MCF 10A (cell line): ENCODE measurements at places on chromosomes 16 and 17. TPM values are rescaled to one million over a fixed set of nuclear protein-coding genes. Genes with fewer than 3 reads are reported as not detected.

The PLXDC1 gene
- 0.22 and 0.61 TPM in 2 replicates for total RNA-seq

The SDR42E2 gene
- not detected in 2 replicates for total RNA-seq

The C16orf46 gene
- total RNA-seq = 0.66 and 3.8 TPM in 2 replicates

The PTGES3L gene
- total RNA-seq = 0.83 and 0.96 TPM in 2 replicates

The GAS7 gene
- total RNA-seq = 0.22 TPM in 1 of 2 replicates, not detected in the other

The USP43 gene
- total RNA-seq = 1.9 and 3.2 TPM in 2 replicates

The RUNDC3A gene
- 0.28 and 1.0 TPM in 2 replicates for total RNA-seq

The CCDC47 gene
- total RNA-seq = 86.4 and 114 TPM in 2 replicates

The CCL23 gene
- not detected in 2 replicates for total RNA-seq

The SPATA22 gene
- not detected in 2 replicates for total RNA-seq

The NPIPB6 gene
- 1.6 and 2.1 TPM in 2 replicates for total RNA-seq

The CA4 gene
- not detected in 2 replicates for total RNA-seq

The SMIM22 gene
- 2.2 and 2.4 TPM in 2 replicates for total RNA-seq

The AARS1 gene
- total RNA-seq = 314 and 390 TPM in 2 replicates

The HBA1 gene
- total RNA-seq = 2.2 and 2.9 TPM in 2 replicates

The FAM83G gene
- total RNA-seq = 47.7 and 50.1 TPM in 2 replicates

The CACNG4 gene
- not detected in 2 replicates for total RNA-seq

The KCNH4 gene
- not detected in 2 replicates for total RNA-seq

The DPEP1 gene
- total RNA-seq = 0.29 and 0.82 TPM in 2 replicates

The TAT gene
- not detected in 2 replicates for total RNA-seq

The HOXB3 gene
- 0.79 and 0.88 TPM in 2 replicates for total RNA-seq

The CPNE7 gene
- total RNA-seq = 86.8 and 92.4 TPM in 2 replicates

The KRT40 gene
- not detected in 2 replicates for total RNA-seq

The SLC6A2 gene
- not detected in 2 replicates for total RNA-seq

The CD300LF gene
- total RNA-seq = not detected in 2 replicates

The TMEM235 gene
- total RNA-seq = not detected in 2 replicates

The C17orf78 gene
- total RNA-seq = not detected in 2 replicates

The C16orf74 gene
- 62.6 and 68.5 TPM in 2 replicates for total RNA-seq

The ZNF287 gene
- 2.2 and 2.4 TPM in 2 replicates for total RNA-seq

The ESRP2 gene
- total RNA-seq = 42.7 and 48.8 TPM in 2 replicates

The HLF gene
- 0.23 and 0.66 TPM in 2 replicates for total RNA-seq

The HOXB8 gene
- not detected in 2 replicates for total RNA-seq

The CSF3 gene
- total RNA-seq = 9.6 and 17.1 TPM in 2 replicates

The KRTAP4-5 gene
- total RNA-seq = not detected in 2 replicates

The EVPLL gene
- 0.70 and 0.88 TPM in 2 replicates for total RNA-seq

The CLDN6 gene
- total RNA-seq = not detected in 2 replicates

The KIF18B gene
- total RNA-seq = 11.2 and 17.5 TPM in 2 replicates

The OTOP3 gene
- not detected in 2 replicates for total RNA-seq

The SALL1 gene
- not detected in 2 replicates for total RNA-seq
